Activated CD4-positive, CD25-positive, alpha-beta regulatory T cell treated with anti-CD3 and anti-CD28 coated beads, Interleukin-2, amount 50 U/mL, for 72 hours (primary cell): ENCODE measurements at places on chromosomes 5 and 9.

GRCh38 chr9:133994353-133995011 is 2.4 kb upstream of the VAV2 start:
- DNase-seq = peak; percentile 86

DNA sequence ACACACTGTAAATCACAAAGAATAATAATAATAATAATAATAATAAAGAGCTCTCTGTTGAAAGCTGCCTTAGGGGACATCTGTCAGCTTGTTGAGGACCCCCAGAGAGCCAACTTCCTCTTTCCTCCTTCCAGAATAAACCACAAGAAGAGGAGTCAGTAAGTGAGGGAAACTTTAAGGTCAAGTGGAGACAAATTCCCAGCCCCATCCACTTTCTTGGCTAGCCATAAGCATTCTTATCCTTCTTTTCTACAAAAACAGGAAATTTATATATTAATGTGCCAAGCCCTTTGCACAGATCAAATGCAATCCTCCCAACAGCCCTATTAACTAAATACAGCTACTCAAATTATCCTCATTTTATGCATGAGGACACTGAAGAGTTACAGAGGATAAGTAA is 9.4 kb upstream of the C5orf58 start:
- no peak for DNase-seq

- no peak for DNase-seq
Observed at GRCh38 chr9:132877458-132877823, 643 bp downstream of the AK8 start.

GRCh38 chr5:93611976-93612854 is 29.2 kb downstream of the NR2F1 start:
- DNase-seq = no peak

DNA sequence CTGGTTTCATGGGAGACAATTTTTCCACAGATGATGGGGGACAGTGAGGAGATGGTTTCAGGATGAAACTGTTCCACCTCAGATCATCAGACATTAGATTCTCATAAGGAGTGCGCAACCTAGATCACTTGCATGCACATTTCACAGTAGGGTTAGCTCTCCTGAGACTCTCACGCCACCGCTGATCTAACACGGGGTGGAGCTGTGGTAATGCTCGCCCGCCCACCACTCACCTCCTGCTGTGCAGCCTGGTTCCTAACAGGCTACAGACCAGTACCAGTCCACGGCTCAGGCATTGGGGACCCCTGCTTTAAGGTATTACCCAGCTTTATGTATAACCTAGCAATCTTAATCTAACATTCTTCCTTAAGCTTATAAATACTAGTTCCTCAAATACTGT is 35.6 kb downstream of the TTC39B start:
- DNase-seq = no peak
